AG10803 (cell line): ENCODE measurements at places on chromosomes 4 and X.

DNA sequence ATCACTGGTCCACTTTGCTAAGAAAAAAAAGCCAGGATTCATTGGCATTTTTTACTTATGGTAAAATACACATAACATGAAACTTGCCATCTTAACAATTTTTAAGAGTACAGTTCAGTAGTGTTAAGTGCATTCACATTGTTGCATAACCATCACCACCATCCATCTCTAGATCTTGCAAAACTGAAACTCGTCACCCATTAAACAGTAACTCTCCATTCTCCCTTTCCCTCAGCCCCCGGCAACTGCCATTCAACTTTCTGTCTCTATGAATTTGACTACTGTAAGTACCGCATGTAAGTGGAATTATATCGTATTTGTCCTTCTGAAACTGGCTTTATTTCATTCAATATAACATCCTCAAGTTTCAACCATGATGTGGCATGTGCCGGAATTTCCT is 56.3 kb upstream of the LNX1 start:
- no peak for DNase-seq

GRCh38 chrX:112830540-112830939 is 10.1 kb downstream of the AMOT start:
- DNase-seq = peak; percentile 23

- DNase-seq = no peak
These were observed 157.0 kb downstream of the SHROOM3 start for GRCh38 chr4:76591992-76592391.

- no peak for DNase-seq
These were observed 24.3 kb downstream of the GPC3 start for GRCh38 chrX:133961046-133961445.

- DNase-seq = peak; percentile 62
These were observed 8.1 kb upstream of the GPR119 start for GRCh38 chrX:130393451-130394074.

- no peak for DNase-seq
These were observed at the start of gene DOK7 for GRCh38 chr4:3462790-3463415. Gene DOK7, plus strand, starts transcription at chr4:3463306. Its CDS starts 70 bp downstream, at chr4:3463376.

DNA sequence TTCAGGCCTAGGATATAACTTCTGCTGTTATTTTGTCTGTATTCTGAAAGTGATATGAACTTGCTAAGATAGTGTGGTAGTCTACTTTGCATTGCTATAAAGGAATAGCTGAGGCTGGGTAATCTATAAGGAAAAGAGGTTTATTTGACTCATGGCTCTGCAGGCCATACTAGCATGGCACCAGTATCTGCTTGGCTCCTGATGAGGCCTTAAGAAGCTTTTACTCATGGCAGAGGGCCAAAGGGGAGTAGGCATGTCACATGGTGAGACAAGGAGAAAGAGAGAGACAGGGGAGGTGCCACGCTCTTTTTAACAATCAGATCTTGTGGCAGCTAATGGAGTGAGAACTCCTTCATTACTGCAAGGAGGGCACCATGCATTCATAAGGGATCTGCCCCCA is 247.3 kb downstream of the GPAT3 start:
- DNase-seq = no peak

- peak; percentile 28 for DNase-seq
These were observed 1.4 kb downstream of the PAQR3 start for GRCh38 chr4:78937837-78938236.

DNA sequence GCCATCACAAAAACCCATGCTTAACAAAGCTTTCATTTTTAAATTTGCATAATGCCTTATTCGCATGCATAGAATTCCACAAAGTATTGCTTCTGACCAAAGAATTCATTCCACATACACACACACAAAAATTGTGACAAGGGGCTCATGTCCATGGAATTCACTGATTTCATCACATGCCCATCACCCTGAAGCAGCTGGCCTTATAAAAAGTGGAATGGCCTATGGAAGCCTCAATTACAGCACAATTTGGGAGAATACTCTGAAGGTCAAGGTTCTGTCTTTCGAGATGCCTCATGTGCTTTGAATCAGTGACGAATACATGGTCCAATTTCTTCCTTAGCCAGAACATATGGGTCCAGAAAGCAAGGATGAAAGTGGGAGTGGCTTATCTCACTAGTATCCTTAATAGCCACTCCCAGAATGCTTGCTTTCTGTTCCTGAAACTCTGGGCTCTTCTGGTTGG is 165.7 kb downstream of the KDR start:
- DNase-seq = peak; percentile 99

DNA sequence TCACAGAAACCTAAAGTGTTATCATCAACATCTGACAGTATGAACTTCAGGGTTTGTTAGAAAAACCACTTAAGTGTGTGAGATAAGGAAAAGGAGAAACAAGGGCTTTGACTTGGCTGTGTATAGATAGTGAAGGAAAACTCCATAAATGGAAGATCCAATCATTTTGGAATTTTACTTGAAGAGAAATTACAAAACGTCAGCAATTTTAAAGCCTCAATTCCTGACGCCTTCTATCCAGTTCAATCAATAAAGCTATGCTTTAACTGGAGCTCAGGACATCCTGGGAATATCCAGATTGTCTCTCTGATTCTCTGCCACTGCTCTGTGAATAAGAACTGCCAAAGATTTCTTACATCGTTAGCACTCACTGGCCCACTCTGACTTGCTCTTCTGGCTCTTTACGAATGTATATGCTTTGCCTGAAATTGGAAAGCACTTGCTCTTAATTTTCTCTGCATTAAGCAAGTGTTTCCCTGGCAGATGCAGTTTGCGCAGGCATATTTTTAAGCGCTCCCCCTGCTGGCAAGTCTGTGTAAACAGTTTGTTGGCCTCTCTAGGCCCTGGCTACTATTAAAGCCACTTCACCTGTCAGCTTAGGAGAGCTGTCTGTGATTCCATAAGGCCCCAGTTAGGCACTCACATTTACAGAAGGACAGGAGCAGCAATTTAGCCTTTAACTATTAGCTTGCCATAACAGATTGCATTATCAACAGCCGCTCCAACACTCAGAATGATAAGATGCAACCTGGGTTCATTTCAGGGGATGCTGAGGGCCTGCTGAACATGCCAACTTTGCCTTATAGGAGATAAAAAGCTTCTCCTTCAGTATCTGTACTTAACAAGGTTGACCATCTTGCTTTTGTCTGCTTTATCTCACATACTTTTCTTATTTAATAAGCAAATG is 251.4 kb upstream of the DDX53 start:
- peak; percentile 33 for DNase-seq

- DNase-seq = peak; percentile 40
These were observed 25.9 kb downstream of the ENPEP start for GRCh38 chr4:110501826-110502225.
